ENCODE measurements at places on chromosomes 12 and 14.
A peak's percentile ranks its signal among the peaks of the same experiment; 100 is the strongest.

GRCh38 chr12:121443193-121443870 is 43.4 kb downstream of the RNF34 start:
- DNase-seq = peak; percentile 78

DNA sequence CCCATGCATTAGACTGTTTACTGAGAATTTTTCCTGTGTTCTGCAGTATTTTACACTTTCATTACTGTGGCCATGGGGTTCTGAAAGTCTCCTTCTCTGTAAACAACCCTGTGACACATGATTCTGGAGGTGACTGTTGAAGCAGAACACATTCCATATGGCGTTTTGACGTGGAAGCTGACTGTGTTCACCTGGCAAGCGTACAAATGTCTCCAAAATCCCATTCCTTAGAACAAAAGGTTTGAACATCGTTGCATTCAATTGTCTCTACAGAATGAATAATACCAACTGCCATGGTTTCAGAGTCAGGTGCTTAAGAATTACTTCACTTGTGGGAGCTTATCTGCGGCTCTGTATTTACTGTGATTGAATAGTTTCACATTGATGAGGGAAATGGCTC is 485.6 kb upstream of the TMEM132C start:
- DNase-seq = no peak

- no peak for DNase-seq
These were observed 119.2 kb upstream of the DAAM1 start for GRCh38 chr14:59069163-59069854.

DNA sequence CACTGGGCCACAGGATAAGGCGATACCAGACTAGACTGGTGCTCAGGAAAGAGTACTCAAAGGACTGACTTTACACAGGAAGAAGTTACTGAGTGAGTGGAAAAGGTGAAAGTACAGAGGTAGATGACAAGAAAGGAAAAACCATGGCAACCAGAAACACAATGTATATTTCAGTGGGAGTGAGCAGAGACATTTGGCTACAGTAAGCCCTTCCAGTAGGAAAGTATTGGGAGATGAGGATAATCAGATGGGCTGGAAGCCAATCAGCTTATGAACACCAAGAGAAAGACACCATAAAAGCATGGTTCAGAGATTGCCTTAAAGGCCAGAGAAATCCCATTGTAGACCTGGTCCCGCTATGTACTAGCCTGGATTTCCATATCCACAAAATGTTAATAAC is 51.6 kb downstream of the TMTC1 start:
- no peak for DNase-seq

DNA sequence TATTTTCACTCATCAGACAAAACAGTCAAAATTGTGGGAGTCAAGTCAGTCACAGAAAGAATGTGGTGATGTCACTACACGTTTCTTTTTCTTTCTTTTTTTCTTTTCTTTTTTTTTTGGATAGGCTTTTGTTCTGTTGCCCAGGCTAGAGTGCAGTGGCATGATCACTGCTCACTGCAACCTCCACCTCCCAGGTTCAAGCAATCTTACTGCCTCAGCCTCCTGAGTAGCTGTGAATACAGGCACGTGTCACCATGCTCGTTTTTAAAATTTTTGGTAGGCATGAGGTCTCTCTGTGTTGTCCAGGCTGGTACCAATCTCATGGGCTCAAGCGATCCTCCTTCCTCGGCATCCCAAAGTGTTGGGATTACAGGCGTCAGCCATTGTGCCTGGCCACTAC is 2.3 kb downstream of the CLECL1 start:
- no peak for DNase-seq

GRCh38 chr12:122834104-122834920 is 945 bp upstream of the HIP1R start:
- DNase-seq = no peak

- no peak for DNase-seq
These were observed 111.8 kb upstream of the DNM1L start for GRCh38 chr12:32567296-32567674.

DNA sequence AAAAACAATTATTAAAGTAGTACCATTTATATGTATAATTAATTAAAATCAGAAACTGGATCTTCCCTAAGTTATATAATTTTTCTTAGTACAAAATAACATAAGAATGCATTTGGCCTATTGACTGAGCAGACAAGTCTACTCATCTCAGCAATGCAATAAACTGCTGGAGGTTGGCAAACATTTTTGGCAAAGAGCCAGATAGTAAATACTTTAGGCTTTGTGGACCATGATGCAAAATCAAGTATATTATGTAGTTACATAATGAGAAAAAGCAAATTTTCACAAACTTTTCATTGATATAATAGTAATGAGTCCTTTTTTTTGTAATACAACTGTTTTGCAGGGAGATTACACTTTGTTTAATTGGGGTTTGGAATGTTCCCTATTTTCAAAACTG is 30.9 kb downstream of the ERGIC2 start:
- no peak for DNase-seq

GRCh38 chr12:72338437-72338836 is 66.3 kb downstream of the TRHDE start:
- DNase-seq = no peak

- no peak for DNase-seq
These were observed 59.8 kb upstream of the MED13L start for GRCh38 chr12:116337312-116337711.

DNA sequence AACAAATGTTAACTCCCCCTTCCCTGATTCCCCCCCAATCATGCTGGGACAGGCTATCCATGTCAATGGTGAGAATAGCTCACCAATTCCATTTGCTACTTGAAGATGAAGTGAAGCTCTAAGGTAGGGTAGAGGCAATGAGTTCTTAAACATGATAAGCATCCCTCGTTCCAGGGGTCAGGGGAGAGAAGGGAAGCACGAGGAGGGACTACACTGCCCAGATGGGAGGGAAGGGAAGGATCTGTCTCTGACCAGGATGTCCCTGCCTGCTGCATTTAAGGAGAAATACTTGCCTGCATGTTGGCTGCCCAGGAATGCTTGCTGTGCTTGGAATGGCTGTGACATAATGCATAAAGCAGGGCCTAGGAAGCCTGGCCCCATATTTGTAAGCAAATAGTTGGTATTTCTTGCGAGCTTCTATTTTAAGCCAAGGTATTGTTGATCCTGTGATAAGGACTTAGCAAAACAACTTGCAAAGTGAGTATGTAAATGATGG is 155.1 kb downstream of the CEP83 start:
- DNase-seq = no peak

DNA sequence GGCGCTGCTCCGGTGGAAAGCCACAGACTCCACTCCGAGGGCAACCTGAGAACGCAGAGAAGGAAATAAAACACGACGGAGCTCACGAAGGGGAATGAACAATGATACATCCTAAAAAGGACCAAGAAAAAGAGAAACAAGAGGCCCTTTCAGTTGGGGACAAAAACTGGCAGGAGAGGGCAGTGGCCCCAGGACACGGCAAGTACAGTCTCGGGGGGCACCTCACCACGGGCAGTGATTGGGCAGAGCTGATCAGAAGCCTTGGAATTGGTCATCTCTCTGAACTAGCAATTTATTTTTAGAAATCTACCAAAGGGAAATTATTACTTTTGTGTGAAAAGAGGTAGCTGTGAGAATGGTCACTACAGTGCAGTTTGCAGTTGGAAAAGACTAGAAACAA is 27.9 kb downstream of the CCDC92 start:
- DNase-seq = no peak

GRCh38 chr12:120089105-120089504 is 27.4 kb downstream of the RAB35 start:
- DNase-seq = no peak

GRCh38 chr14:95193081-95193480 is 35.8 kb upstream of the DICER1 start:
- no peak for DNase-seq

- DNase-seq = no peak
These were observed 81.4 kb downstream of the PAPOLA start for GRCh38 chr14:96583569-96584041.

All from tibial artery (tissue), 4 donors.